BE2C (cell line): ENCODE measurements at places on chromosomes 2 and 18.
A peak's percentile ranks its signal among the peaks of the same experiment; 100 is the strongest.

DNA sequence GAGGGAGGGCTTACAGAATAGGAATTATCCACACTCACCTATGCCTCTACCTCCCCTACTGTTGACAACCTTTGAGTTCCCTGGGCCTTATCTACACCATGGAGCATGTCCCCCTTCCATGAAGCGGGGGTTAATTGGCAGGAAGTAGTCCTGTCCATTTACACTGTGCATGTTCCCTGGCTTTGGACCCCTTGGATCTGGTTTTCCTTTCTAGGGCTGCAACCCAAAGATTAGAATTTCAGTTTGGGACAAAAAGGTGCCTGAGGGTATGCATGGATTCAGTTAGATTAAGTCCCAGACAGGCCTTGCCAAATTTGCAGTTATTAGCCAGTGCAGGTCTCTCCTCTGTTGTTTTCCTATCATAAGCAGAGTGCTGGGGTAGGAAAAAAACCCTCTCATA lies 180.3 kb downstream of the CMPK2 start:
- peak; percentile 20 for DNase-seq

DNA sequence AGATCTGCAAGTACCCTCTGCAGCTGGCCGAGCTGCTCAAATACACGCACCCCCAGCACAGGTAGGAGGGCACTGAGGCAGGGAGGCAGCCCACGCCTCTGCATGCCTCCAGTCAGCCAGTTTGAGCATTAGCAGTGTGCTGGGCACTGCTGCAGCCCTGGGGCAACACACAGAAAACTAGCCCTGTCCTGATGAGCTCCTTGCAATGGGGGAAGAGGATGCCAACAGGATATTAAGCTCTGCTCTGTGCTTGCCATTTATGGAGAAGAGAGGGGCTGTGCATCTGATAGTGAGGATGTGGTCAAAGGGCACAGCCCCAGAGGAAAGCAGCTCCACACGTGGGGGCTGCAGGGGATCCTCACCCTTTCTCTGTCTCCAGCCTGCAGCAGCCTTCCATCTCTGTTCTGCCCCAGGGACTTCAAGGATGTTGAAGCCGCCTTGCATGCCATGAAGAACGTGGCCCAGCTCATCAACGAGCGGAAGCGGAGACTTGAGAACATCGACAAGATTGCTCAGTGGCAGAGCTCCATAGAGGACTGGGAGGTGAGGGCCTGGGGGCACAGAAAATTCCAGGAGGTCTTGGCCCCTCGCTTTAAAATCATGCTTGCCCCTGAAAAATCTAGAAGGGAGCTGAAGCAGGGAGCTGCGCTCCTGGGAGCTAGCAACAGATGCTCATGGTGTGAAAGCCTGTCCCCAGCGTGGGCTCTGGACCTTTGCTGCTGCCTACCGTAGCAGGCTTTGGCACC lies 51.7 kb downstream of the FAM168B start:
- no peak for DNase-seq

DNA sequence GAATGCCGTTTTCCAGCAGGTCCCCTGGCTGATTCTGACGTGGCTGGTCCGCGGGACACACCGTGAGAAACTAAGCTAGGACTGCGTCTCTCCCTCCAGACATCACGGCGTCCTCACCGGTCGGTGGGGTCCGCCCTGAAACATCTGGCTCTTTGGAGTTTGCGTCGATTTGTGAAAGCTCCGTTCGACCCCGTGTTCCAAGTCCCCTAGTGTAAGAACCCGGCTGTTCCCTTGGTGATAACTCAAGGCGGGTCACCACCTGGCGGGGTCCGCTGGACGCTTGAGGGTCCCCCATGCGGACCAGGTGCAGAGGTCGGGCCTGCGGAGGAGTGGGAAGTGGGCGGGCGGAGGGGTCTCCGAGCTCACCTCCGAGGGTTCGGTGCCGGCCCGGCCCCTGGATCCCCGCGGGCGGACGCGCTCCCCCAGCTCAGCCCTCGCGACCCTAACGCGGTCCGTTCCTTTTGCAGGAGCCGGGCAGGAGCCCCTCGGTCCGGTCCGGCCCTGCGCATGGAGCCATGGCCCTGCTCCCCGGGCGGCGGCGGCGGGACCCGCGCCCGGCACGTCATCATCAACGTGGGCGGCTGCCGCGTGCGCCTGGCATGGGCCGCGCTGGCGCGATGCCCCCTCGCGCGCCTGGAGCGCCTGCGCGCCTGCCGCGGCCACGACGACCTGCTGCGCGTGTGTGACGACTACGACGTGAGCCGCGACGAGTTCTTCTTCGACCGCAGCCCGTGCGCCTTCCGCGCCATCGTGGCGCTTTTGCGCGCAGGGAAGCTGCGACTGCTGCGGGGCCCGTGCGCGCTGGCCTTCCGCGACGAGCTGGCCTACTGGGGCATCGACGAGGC lies 65.6 kb downstream of the KCNG2 start:
- DNase-seq, result no peak

GRCh38 chr2:134785659-134786430 lies 52.6 kb upstream of the ACMSD start:
- no peak for DNase-seq

GRCh38 chr2:30127016-30127893 lies 19.6 kb upstream of the YPEL5 start:
- no peak for DNase-seq

- DNase-seq, result no peak
Measured at GRCh38 chr2:182713601-182714000, 2.5 kb upstream of the DNAJC10 start.

- DNase-seq, result no peak
Measured at GRCh38 chr2:49067971-49068370, 86.3 kb downstream of the FSHR start.

- no peak for DNase-seq
Measured at GRCh38 chr18:5930789-5931188, 35.5 kb upstream of the TMEM200C start.

DNA sequence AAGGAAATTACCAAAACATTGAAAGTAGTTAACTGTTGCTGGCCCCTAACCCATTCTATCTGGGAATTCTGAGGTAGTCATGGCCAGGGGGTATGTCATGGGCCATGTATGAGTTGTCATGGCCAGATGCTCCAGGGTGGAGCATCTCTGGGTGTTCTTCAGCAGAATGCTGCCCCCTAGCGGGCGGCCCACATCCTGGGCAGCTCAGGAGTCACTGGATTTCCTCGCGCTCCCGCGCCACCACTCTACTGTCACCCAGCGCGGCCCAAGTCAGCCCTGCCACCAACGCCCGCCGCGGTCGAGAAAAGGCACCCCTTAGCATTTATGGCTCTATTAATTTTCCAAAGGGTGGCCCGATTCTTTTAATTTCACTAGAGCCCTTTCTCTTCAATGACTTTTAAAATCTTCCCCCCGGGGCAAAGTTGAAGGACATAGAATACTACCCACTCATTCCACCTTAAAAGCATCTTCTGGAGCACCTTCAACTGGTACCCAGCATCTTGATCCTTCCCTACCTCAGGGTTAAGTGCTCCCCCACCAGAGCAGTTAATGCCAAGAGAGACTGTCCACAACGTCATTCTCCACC lies 41.6 kb downstream of the PKDCC start:
- DNase-seq, result peak; percentile 74

DNA sequence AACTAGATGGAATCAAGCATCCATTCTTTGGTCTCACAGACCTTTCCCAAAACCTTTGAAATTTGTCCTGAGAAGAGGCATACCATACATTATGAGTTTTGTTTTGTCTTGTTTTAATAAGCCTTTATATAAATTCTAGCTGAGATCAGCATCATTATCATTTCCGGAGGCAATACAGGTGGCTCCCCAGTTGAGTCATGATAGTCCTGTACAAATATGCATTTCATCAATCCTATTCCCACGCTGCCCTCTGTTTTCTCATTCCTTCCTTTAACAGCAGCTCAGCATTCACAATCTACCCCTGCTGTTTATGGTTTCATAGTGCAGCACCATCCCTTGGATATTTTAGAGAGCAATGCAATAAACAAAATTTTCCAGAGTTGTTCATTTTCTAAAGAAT lies 216.7 kb downstream of the TXNL1 start:
- no peak for DNase-seq

DNA sequence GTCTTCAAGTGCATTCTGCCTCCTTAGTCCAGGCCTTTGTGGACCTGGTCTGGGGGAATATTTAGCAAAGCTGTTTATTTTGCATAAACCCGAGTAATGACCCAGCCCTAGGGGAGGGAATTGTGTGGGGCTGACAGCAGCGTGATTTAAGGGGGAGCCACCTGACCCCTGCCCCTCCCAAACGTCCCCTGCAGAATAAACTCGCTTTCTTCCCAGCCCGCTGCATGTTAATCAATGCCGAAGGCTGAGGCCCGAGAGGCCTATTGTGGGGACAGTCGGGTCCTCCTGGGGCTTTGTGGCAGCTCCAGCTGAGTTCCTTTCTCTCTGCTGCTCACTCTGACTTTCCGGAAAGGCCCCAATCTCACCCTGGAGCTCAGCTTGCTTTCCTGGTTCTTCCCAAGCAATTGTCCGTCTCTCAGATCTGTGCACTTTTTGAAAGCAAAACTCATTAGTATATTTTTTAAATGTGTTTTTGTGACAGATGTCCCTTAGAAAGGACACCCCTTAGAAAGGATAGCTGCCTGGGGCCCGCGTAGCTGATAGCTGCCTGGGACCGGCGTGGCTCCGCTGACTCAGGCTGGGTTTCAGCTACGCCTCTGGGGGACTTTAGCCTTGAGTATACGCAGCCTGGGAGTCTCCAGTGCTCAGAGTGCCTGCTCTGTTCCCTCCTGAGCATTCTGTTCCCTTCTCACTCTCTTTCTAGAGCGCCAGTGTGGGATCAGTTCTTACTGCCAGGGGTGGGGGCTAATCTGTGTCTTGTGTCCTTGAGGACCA lies 158.3 kb downstream of the GLI2 start:
- DNase-seq, result no peak

- DNase-seq, result no peak
Measured at GRCh38 chr18:3592864-3593263, 142.9 kb downstream of the TGIF1 start.

DNA sequence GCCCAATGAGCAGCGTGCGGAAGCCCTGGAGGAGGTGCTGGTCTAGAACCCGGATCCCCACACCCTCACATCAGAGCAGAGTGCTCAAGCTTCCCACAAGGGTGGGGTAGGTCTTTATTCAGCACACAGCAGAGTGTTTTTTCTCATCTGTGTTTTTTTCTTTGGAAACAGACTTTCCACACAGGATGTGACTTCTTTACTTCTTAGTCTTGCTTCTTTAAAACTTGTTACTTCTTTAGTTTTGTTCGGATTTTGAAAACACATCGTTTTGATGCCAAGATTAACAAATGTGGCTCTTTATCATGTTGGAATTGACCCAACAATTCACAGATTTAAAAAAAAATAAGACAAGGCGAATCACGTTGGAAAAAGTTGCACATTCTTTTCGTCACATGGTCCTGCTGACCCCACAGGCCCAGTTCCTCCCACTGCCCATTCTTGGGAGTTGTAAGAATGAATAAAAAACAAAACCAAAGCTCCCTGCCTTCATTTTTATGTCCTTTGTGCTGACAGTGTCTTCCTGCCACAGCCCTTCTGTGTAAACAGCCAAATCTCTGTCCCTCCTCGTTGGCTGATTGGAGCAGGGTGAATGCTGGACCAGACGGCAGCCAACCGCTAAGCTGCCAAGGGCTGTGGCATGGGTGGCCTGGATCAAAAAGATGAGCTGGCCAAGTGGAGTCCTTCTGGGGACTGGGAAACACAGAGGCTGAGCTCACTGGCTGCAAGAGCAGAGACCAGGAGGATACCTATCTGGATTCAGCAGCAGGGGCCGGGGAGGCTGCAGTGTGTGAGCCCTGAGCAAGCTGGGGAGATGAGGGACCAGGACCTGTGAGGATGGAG lies 81.6 kb downstream of the TWIST2 start:
- DNase-seq, result no peak

GRCh38 chr2:211439011-211439410 lies 882.6 kb downstream of the CPS1 start:
- no peak for DNase-seq

- DNase-seq, result peak; percentile 38
Measured at GRCh38 chr18:45837283-45838070, 12.0 kb downstream of the SIGLEC15 start.

DNA sequence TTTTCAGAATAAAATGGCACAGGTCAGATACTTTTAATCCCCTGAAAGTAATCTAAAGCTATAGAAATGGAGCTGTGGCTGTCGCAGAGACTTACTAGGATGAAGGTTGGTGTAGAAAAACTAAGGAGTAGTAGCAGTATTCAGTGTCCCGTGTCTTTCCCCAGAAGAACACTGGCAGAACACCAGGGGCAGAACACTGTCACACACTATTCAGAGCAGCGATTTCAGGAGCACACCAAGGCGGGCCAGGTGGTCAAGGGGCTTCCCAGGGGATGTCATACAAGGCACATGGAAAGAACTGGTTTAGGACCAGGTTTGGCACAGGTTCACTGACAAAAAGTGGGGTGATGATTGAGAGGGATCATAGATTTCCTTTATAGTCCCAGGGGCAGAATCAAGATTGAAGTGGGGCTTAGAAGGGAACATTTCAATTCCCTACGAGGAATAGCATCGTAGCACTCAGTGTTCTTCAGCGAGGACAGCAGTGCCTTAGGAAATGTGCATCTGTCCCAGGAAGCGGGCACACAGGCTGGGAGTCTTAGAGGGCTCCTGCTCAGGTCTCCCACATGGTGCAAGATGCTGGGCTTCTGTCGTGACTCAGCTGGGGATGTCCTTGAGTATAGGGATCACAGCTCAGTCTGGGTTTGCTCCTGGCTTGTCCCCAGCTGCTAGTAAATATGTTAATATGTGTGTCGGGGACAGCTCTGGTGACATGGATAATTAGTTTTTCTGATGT lies 22.6 kb downstream of the BCL2L11 start:
- DNase-seq, result no peak

- DNase-seq, result no peak
Measured at GRCh38 chr2:207155516-207156444, 10.0 kb downstream of the KLF7 start.
